ENCODE measurements at places on chromosomes 6 and 20.

DNA sequence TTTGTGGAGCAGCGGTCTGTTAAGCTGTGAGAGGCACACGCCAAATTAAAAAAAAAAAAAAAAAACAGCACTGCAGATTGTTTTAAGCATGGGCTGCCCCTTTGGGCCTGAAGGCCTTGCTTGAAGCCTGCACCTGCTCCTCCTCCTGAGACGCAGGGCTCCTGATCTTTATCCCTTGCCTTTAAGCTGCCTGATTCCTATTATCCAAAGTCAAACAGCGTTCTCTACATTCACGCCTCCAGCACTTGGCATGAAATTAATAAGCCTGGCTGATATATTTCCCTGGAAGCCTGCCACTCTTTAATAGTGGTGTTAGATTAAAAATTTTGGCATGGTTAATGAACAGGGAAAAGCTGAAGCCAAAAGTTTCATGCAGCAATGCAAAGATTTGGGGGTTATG, 163.9 kb downstream of the FAXC start:
- DNase-seq, result no peak

GRCh38 chr6:168709991-168710390, 269.0 kb downstream of the SMOC2 start:
- DNase-seq, result no peak

GRCh38 chr20:53967527-53967926, 102.9 kb downstream of the BCAS1 start:
- no peak for DNase-seq

- DNase-seq, result no peak
Measured at GRCh38 chr6:14965424-14966075, 280.3 kb upstream of the JARID2 start.

GRCh38 chr6:2187826-2188225, 57.6 kb downstream of the GMDS start:
- no peak for DNase-seq
